ENCODE measurements at places on chromosomes 5 and 9.

DNA sequence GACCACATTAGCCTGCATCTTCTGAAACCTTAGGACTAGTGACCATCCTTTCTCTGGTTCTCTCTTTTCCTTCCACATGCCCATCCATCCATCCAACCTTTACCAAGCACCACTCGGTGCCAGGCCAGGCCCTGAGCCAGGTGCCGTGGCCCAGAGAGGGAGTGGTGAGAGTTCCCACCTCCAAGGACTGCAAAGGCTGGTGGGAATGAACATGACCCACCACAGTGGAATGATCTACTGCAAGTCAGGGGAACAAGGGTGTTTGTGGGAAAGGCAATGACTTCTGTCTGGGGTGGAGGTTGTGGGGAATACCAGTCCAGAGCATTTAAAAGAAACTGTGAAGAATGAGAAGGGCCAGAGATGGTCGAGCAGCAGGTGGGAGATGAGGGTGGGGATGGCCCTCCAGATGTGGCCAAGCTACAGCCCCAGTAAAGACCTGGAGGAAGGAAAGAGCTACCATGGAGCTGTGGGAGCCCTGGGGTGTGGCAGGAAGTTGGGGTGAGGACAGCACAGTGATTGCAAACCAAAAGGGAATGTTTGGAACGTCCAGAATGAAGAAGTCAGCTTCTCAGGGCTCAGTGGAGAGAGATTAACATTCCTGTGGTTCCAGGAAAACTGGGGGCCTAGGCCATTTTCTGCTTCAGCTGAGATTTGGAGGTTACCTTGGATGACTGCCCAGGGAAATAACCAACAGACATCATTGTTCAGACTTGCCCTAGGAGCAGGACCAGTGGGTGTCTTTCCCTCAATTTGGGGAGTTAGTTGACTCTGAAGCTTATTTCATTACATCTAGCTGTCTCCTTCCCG, 30.7 kb upstream of the CORO2A start:
- no peak for DNase-seq

DNA sequence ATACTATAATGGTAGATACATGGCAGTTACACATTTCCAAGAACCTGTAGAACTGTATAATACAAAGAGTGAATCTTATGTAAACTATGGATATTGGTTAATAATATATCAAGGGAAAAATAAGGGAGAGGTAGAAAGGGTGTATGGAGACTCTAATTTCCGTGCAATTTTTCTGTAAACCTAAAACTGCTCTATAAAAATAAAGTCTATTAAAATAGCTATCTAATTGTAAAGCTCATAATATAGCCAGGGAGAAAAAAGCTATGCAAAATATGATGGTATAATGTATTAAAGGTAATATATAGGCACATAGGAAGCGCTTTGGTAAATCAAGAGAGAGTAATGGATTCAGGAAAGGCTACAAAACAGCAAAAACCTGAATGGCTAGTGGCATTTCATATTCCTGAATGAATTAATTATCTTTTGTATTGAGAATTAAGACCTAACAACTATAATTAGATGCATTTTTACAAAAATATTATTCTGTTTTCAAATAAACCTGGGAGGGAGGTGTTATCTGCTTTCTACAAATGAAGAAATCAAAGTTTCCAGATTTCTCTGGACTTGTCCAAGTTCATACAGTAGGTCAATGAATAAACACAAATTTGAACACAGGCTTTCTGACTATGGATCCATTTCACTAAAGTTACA, 22.8 kb downstream of the ANXA1 start:
- no peak for DNase-seq

DNA sequence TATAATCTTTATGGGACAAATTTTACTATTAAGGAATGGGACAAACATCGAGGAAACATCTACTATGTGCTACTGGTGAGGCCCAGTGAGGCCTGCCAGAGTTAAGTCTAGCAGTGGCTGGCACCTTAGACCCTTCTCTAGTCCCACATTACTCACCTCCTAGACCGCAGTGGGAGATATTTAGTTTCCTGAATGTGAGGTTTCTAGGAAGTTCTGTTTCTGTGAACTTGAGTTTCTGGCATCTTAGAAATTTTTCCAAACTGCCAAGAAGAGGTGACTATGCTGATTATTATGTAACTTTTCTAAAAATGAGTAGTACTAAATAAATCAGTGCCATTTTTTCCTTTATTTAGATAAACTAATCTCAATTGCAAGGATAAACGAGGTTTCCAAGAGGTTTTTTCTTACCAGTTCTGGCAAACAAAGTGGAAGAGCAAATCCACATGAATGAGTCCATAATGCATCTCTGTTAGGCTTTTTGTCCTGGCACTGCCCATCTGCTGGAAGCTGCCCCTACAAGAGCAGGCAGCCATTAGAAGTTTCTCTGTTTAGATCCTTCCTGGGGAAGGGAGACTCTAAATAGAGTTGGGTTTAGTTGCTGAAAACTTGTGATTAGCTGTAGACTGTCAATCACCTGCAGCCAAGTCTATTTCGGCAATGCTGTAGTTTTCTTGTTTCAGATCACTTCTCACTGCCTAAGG, 348.7 kb downstream of the MAN2A1 start:
- no peak for DNase-seq

DNA sequence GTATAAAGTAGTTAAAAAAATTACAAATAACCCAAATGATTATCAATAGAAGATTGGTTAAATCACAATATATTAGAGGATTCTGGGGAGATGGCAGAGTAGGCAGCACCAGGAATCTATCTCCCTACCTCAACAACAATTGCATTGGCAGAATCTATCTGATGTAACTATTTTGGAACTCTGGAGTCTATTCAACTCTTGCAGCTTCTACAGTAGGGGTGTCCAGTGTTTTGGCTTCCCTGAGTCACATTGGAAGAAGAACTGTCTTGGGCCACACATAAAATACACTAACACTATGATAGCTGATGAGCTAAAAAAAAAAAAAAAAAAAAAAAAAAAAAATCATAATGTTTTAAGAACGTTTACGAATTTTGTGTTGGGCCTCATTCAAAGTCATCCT, 29.2 kb upstream of the ECM2 start:
- no peak for DNase-seq

DNA sequence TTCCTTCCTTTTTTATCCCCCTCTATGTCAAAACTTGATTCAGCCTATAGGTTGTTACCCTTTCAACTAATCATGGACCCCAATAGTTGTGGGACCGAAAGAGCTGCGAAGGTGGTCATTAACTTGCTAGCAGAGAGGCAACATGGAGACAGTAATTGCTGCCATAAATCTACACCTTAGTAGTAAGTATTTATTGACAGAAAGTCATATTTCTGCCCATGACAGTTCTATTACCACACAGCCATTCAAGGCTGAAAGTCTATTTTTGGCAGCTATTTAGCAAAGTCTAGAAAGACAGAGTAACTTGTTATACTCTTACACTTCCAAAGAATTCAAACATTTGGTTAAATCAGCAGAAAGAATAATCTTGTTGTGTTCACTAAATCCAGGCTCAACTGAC, 236.2 kb downstream of the PRELID2 start:
- DNase-seq, result no peak

GRCh38 chr9:134435550-134436378, 109.5 kb downstream of the RXRA start:
- no peak for DNase-seq

Measured in effector memory CD8-positive, alpha-beta T cell (primary cell).